ENCODE measurements at places on chromosomes 1 and 21.

GRCh38 chr1:241451956-241452355, 67.6 kb downstream of the FH start:
- no peak for DNase-seq

DNA sequence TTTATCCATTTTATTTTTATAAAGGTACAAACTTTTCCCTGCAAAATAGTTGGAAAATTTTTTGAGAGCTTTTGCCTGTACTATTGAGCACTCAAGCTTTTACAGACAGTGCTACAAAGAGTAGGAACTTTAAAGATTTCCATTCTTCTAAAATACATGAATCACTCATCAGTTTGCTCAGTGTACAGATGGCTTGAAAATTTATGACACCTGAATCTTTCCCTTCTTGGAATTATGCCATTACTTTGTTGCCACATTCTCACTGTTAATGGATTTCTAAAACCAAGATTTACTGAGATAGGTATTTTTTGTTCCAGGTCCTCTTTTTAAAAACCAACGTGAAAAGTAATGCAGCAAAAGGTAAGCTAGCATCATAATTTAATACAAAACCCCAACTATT, 76.0 kb downstream of the GPATCH2 start:
- DNase-seq: no peak

DNA sequence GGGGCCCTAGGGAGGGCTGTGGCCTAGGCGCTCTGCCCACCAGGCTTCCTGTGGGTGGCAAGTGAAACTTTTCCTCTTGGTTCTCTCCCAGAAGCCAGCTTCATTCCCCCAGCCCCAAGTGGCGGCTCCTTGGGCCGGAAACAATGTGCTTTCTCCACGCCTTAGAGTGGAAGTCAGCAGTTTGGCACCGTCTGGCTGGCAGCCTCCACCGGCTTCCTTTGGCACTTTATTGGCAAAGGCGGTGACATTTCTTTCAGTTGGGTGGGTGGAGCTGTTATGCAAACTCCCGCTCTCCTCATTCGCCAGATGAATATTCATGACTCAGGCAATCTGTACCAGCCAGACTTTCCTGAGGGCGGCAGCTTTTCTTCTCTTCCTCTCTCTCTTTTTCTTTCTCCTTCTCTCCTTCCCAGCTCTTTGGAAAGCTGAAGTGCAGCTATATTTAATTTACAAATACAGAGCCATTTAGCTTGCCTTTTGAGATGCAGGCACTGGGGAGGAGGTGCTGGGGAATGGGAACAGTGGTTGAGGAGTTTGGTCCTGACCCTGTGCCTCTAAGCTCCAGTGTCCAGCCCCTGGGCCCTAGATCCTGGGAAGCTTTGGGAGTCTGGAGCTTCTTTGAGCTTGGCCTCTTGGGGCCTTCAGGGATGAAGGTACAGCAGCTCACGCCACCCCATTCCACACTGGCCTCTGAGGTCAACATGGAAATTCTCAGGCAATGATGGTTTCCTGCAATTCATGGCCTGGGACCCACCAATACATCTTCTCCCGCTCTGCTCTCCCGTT, 67.8 kb upstream of the POU3F1 start:
- DNase-seq: no peak

GRCh38 chr1:235342039-235342438, 13.7 kb downstream of the GGPS1 start:
- DNase-seq: no peak

- DNase-seq: no peak
These were observed 110.6 kb upstream of the GPR52 start for GRCh38 chr1:174337000-174337681.

- DNase-seq: no peak
These were observed 598.1 kb downstream of the NPHP4 start for GRCh38 chr1:5394111-5394510.

DNA sequence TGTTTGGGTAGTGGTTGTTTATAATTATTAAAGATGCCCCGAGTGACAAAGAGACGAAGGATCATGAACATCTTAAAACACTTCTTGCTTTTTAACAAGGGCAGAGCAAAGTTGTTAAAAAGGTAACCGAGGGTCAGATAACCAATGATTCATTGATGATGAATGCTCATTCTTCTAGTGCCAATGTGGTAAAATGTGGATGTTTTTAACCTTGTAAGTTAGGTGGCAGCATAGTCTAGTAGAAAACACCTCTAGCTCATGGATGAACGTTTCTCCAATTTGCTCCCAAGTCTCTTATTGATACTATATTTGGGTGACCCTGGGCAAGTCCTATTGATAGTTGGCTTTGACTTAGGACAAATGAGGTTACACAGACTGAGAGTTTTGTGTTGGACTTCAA, 167.9 kb downstream of the KIF26B start:
- DNase-seq: no peak

All from HEK293T (cell line).